ENCODE measurements at places on chromosomes 5 and 9.

DNA sequence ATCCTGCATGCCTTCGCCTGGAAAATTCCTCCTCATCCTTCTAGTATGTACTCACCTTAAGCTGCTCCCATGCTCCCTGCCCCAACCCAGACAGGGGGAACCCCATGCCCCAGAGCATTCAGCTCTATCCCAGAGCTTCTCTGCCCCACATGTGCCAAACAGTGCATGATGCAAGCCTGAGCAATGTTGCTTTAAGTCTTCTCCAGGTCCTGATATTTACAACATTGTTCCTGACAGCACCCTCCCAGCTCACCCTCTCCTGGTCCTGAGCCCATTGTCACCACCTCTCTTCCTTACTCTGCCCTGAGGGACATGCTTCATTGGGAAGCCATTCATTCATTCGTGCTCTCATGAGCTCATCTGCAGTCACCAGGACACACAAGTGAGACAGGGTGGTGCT lies 23.4 kb upstream of the BARX1 start:
- no peak for DNase-seq

GRCh38 chr5:115801152-115801551 lies 15.3 kb downstream of the CDO1 start:
- DNase-seq: no peak

- DNase-seq: peak; percentile 9
Observed at GRCh38 chr5:119168401-119168800, 97.5 kb downstream of the DMXL1 start.

DNA sequence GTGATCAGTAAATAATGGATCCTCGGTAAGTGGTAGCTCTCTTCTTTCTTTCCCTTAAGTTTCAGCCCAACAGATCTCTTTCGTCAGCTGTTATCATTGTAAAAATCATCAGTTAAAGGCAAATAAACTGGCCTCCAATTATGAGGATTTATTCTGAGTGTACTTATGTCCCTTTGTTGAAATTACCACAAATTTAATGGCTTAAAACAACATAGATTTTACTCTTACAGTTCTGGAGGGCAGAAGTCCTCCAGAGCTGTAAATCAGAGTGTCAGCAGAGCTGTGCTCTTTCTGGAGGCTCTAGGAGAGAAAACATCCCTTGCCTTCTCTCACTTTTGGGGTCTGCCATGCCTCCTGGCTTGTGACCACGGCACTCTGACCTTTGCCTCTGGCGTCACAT lies 104.6 kb downstream of the INSYN2B start:
- no peak for DNase-seq

- DNase-seq: no peak
Observed at GRCh38 chr5:153361735-153362409, 128.6 kb upstream of the GRIA1 start.

DNA sequence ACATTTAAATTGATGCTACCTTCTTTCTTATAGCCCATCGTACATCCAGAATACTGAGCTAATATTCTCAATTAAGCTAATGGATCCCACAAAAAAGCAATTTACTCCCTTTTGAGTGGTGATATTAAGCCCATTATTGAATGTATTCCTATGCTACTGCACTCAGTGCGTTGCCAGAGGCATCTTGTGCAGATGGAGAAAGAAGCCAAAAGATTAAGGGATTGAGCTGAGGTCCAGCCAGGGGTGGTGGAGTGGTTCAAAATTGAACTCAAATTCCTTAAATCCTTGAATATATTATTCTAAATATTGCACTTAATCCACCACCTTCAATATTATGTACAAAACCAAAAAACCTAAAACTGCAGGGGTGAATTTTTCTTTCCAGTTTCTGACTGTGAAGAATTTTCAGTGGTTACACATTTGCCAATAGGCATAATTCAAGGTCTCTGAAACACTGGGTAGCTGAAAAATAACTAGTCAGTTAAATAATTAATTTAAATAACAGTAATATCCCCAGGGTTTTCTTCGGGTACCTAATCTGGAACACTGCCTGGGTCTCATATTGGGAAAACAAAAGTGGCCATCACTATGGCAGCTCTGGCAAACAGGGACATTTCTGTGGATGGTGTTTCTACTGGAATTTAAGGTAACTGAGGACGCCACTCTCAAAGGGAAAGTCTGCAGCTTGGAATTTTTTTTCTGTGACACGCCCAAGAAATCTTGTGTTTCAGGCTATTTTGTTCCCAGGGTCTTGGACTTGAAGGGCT lies 6.2 kb upstream of the LIFR start:
- no peak for DNase-seq

DNA sequence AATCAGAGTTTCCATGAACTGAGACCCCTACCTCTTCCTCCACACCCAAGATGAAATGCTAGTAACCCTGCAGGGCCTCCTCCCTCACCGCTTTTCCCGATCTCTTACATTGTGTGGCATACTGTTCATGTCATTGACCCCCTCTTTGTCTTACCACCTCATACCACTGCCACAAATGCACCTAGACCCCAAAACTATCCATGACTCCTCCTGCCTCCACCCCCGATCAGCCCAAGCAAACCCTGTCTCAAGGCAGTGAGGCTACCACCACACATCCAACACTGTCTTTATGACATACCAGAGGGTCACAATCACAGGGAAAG lies 55.7 kb downstream of the PLAC8L1 start:
- DNase-seq: no peak

GRCh38 chr5:157290981-157291711 lies 25.2 kb downstream of the CYFIP2 start:
- peak; percentile 36 for DNase-seq

- DNase-seq: no peak
Observed at GRCh38 chr5:5295351-5295750, 127.1 kb upstream of the ICE1 start.

DNA sequence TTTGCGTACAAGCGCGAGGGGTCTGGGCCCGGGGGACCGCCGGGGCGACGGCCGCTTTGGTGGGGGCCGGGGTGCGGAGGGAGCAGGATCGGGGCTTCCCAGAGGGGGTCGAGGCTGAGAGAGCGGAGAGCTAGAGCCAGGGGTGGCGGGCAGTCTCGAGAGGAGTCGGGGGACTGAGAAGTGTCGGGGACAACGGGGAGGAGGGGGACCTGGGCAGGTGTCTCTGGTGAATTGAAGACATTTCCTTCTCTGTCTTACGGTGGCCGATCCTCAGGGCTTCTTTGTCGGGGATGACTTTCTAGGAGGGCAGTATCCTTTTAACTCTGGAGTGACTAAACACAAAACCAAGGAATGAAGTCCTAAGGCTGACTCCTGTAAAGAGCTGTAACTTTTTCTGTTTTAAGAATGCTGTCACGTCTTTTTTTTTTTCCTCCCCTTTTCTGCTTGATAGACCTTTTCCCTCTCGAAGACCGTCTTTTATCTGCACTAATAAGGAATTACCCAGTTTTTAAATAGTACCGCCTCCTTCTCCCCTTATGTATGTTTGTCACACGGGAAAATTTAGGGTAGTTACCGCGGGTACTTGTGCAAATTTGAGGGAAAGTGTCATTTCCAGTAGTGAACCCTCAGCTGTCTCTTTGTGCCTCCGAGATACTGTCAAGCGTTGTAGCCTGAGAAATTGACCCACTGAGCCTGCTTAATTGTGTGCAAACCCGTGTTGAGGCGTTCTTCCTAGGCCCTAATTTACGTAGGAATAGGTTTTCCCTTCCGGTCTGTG lies 822 bp downstream of the DENND4C start:
- peak; percentile 49 for DNase-seq

GRCh38 chr5:38600329-38601045 lies 44.0 kb upstream of the LIFR start:
- peak; percentile 27 for DNase-seq

GRCh38 chr5:16889203-16889971 lies 46.7 kb downstream of the MYO10 start:
- DNase-seq: no peak

DNA sequence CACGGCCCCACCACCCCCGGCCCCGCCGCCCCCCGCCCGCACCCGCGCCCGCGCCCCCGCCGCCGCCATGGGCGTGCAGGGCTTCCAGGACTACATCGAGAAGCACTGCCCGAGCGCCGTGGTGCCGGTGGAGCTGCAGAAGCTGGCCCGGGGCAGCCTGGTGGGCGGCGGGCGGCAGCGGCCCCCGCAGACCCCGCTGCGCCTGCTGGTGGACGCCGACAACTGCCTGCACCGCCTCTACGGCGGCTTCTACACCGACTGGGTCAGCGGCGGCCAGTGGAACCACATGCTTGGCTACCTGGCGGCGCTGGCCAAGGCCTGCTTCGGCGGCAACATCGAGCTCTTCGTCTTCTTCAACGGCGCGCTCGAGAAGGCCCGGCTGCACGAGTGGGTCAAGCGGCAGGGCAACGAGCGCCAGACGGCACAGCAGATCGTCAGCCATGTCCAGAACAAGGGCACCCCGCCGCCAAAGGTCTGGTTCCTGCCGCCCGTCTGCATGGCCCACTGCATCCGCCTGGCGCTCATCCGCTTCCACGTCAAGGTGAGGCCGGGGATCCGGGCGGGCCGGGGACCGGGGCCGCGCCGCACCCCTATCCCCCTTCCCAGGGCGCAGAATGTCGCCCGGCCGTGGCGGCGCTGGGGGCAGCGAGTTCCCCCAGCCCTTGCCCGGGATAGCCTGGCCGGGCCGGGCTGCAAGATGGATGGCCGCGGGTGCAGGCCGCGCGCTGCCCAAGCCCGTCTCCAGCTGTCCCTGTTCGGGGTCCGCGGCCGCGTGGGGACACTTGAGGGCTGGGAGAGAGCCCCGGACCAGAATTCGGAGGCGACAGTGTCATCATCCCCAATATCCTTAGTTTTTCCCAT lies 594 bp downstream of the FAM120A start:
- peak; percentile 53 for DNase-seq

- peak; percentile 51 for DNase-seq
Observed at GRCh38 chr5:150153957-150154617, 1.6 kb downstream of the PDGFRB start.

GRCh38 chr9:114685951-114686350 lies 4.0 kb upstream of the TEX48 start:
- no peak for DNase-seq

- peak; percentile 92 for DNase-seq
Observed at GRCh38 chr5:149079883-149080282, 17.0 kb upstream of the SH3TC2 start.

GRCh38 chr9:18985464-18985951 lies 47.5 kb downstream of the SAXO1 start:
- no peak for DNase-seq

GRCh38 chr5:851553-851952 lies 767 bp upstream of the ZDHHC11 start:
- no peak for DNase-seq

DNA sequence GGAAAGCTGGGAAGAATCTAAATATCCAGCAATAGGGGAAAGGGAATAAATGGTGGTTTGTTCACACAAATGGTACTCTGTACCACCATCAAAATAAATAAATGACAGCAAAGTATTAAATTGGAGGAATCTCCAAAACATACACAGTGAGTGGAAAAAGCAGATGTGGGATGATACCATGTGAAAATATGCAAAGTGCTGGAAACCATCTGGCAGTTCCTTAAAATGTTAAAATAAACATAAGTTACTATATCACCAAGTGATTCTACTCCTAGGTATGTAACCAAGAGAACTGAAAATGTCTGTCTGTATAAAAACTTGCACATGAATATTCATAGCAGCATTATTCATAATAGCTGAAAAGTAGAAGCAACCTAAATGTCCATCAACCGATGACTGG lies 41.9 kb upstream of the TEX48 start:
- no peak for DNase-seq

GRCh38 chr5:146681585-146682105 lies 165.7 kb upstream of the GPR151 start:
- DNase-seq: no peak

- DNase-seq: no peak
Observed at GRCh38 chr9:134139081-134139480, 3.2 kb downstream of the WDR5 start.

GRCh38 chr5:13572163-13572562 lies 372.3 kb downstream of the DNAH5 start:
- no peak for DNase-seq

DNA sequence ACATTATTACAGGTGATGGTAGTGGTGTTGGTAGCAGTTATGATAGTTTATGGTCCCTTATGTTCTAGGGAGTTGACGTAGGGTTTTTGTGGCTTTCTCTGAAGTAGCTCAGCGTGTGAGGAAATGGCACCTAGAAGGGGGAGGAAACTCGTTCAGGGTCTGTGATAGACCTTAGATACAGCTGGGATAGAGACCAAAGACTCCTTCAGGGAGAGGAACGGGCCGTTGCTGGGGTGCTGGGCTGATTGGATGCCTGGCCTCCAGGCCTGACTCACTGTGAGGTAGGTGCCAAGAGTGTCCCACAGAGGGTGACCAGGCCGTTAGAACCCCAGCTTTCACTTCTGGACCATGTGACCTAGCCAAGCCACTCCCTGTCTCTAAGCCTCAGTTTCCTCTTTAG lies 96.6 kb downstream of the DAB2IP start:
- DNase-seq: no peak

DNA sequence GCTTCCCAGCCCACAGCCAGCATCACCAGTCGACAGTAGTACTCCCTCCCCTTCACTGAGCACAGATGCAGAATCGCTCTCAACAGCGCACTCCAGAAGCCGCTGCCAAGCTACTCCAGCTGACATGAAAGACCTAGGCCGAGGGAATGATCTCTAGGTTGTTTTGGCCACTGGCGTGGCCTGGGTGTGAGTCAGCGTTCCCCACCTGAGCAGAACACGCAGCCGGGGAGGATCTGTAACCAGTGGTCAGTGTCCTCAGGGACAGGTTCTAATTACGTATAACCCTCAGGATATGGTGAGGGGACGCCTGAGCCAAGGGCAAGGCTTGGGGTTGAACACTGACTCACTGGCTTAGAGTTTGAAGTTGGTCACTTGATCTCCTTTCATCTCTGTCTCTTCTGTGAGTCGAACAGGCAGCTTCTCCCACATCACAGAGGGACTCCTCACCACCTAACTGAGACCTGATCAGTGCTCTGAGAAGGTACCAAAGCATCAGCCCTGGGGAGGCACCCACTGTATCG lies 76.9 kb upstream of the IL17B start:
- peak; percentile 40 for DNase-seq

DNA sequence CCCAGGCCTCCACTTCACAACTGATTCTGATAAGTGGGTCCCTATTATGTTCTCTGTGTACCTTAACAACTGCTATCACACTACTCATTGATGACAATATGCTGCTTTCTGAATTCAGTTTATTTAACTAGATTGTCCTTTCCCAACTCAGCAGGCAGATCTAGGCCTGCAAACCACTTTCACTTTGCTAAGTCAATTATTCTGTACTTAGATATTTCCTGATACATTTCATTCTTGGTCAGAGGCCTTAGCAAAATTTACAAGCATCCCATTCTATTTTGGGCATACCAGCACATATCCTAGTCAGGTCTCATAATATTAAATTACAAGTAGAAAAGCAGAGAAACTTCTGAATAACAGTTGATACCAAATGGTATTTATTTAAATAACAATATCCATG lies 235.7 kb upstream of the HAPLN1 start:
- no peak for DNase-seq

- peak; percentile 32 for DNase-seq
Observed at GRCh38 chr5:55600497-55601203, 65.9 kb upstream of the PLPP1 start.

DNA sequence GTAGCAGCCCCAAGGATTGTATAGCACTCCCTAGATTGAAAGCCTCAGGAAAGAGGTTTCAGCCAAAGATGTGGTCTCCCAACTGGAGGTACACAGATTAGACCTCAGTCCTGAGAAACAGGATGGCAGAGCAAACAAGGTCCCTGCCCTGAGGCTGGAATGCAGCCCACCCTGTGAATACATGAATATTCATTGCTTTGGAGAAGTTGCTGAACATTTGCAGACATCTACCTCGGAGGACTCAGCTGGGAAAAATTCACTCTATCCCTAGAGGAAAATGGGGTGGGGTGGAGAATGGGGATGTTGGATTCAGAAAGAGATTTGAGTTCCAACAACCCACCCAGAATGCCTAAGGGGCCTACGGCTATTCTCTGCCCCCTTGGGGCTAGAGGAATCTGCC lies 129.4 kb downstream of the SLIT3 start:
- DNase-seq: no peak

GRCh38 chr5:120413686-120414085 lies 50.4 kb upstream of the PRR16 start:
- DNase-seq: no peak

Measured in hematopoietic multipotent progenitor cell treated with erythropoietin and hydrocortisone succinate and interleukin-3 and kit ligand, for 6 days (in vitro differentiated cells).